ENCODE measurements at places on chromosomes 5 and 9. TPM values are rescaled to one million over a fixed set of nuclear protein-coding genes. Genes with fewer than 3 reads are reported as not detected.

GRCh38 chr5:138647261-138647788 lies 72.1 kb upstream of the HSPA9 start:
- no peak for DNase-seq

Gene GPR21
- not detected for total RNA-seq

- DNase-seq, result no peak
Measured at GRCh38 chr9:123234853-123235252, 33.5 kb downstream of the STRBP start.

DNA sequence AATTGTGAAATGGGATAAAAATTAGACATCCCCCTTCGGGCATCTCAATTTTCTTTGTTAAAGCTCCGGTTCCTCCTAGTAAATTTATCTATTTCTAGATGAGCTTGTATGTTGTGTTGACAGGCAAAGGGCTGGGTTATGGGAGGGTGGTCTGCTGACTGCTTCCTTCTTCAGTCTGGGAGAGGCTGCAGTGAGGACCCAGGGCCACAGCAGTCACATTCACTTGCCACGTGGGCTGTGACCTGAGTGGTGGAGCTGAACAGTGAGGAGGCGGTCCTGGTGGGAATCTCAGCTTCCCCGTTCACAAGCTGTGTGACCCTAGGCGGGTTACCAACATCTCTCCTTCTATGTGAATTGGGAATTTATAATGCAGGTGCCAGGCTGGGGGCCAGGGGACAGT lies 57.5 kb upstream of the RXRA start:
- DNase-seq, result no peak

DNA sequence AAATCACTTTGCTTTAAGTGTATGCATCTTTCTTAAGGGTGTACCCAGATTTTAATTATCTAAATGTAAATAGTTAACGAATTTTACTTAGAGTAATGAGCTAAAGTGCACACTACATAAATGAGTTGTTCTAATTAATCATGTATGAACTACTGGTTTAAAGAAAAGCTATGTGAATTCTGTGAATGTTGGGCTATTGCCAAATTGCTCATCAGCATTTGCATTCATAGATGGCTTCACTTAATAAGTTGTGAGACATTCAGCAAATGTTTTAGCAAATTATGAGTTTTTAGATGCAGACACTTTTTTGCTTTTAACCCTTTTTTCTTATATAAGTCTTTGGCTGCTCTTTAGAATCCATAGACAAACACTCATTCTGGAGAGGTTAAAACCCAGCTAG lies 175.7 kb downstream of the PBX3 start:
- DNase-seq, result no peak

Gene OSMR
- 0.26 TPM for total RNA-seq

GRCh38 chr9:32500768-32501167 lies 25.2 kb downstream of the RIGI start:
- no peak for DNase-seq

Gene NRG2
- 0.24 TPM for total RNA-seq

DNA sequence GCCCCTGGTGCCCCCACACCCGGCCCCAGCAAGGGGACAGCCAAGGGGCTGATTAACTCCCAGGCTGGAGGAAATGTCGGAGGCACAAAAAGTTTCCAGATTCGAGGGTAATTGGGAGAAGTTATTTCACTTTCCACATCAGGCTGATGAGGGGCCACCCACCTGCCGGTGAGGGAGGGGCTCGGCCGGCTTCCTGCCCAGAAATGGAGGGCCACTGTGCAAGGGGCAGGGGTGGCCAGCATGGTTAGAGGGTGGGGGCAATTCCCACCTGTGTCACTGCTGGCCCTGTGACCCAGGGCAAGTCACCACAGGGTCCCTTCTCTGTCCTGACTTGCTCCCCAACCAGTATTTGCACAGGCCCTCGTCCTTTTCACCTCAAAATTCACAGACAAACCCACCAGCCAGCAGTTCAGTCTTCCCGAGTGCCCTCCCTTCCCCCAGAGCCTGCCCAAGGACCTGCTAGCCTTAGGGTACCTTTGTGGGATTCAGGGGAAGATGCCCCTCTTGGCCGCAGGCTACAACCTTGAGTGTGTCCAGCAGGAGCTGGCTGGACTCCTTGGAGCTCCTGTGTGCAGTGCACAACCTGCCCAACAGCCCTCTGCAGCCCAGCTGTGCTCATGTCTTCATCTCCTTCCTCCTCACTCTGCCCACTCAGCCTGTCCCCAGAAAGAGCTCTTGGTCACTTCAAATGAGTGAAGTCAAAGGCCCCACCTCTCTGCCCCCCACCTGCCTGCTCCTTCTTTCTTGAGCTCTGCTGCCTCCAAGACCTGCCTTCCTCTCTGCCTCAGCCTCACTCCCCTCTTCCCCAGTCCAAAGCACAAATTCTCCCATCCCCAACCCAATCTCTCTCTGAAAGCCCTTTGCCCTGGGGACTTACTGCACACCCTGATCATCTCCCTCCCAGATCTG lies 130.5 kb downstream of the BARX1 start:
- peak; percentile 16 for DNase-seq

Gene NCBP1
- 34.1 TPM for total RNA-seq

Gene KIF4B
- 0.03 TPM for total RNA-seq

Gene C9
- not detected for total RNA-seq

Gene WWC1
- total RNA-seq, result 15.5 TPM

DNA sequence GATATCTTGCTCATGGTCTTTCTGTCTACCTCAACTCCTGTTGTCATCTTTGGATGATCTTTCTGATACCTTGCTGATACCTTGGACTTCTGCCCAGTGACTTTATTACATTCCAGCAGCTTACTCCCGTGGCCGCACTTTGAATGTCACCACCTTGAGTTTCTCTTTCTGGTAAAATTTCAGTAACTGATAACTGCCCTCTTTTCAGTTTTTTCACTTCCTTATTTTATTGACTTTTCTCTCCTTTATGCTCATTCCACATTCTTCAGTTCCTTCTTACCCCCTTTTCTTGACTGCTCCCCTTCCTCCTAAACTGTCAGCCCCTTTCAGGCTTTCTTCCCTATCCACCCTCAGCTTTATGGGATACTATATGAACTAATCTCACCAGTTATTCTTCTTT lies 7.0 kb upstream of the FBXO4 start:
- DNase-seq, result no peak

Gene TNFSF15
- total RNA-seq, result not detected

DNA sequence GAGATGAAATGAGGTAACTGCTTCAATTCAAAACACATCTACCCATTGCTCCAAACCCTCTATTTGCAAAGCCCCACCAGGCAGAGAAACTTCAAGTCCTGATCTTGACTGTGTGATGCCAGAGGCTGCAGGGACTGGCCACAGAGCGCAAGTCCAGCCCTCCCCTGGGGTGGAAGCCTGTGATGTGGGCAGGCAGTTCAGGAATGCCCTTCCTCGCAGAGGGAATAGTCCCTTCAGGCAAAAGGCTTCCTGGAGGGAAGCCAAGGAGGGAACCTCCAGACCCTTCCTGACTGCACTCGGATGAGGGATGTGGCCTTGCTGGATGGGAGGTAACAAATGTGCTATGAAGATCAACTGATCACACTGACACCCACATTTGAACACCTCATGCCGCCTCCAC lies 131.2 kb downstream of the SLIT3 start:
- no peak for DNase-seq

Gene MARVELD2
- total RNA-seq, result 15.6 TPM

Gene HSPA9
- 625 TPM for total RNA-seq

DNA sequence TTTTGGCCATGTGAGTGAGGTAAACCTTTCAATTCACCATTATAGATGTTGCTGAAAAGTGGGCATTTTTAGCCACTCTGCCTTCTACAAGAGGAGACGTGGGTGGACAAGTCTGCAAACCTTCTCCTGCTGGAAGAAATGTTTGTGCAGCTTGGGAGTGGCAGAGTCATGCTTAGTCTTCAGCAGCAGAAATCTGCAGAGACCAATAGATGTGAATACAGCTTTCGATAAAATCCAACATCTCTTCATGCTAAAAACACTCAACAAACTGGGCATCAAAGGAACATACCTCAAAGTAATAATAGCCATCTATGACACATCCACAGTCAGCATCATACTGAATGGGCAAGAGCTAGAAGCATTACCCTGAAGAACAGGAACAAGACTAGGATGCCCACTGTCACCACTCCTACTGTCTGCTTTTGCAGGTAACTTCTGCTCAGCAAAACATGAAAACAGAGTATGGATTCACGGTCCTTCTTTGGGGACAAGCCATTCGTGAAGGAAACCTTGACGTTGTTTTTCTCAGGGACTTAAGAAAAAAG lies 91.3 kb downstream of the RALGPS1 start:
- DNase-seq, result no peak

DNA sequence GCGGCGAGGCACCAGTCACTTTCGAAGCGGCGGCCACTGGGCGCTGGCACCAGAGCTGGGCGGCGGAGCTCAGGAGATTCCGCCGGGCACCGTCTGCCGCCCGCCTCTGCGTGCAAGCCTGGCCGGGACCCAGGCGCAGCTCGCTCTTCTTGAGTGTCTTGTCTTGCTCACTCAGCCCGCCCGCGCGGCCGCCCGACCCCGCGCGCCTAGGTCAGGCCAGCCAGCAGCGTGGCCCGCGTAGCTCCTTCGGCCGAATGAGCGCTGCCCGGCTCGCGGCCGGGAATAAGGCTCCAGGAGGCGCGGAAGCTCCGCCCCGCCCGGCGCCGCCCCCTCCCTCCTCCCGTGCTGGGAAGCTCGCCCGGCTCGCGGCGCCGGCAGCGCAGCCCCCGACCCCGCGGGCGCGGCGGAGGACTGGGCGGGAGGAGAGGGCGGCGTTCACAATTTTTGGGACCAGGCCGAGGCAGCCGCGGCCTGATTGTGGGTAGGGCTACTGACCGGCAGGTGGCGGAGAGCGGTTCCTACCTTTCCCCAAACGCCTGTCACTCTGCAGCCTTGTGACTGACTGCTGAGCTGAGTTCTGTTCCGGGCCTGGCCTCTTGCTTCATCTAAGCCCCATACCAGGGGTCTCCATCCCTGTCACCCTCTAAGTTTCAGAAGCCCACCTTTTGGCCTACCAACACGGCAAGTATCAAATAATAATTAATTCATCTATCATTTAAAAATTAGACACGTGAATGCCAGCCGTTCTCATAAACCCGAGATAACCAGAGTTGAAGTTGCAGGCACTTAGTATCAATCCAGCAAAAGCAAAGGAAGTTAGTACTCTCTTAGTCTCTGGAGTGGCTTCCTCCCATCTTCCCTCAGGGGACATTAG lies at the start of gene HBEGF:
TSS of gene HBEGF (minus strand) at position 256 of the 874 bp plus-strand sequence. CDS start 275 bp downstream, outside the sequence.
- DNase-seq, result peak; percentile 98

- peak; percentile 71 for DNase-seq
Measured at GRCh38 chr9:133927041-133927440, 65.1 kb downstream of the VAV2 start.

DNA sequence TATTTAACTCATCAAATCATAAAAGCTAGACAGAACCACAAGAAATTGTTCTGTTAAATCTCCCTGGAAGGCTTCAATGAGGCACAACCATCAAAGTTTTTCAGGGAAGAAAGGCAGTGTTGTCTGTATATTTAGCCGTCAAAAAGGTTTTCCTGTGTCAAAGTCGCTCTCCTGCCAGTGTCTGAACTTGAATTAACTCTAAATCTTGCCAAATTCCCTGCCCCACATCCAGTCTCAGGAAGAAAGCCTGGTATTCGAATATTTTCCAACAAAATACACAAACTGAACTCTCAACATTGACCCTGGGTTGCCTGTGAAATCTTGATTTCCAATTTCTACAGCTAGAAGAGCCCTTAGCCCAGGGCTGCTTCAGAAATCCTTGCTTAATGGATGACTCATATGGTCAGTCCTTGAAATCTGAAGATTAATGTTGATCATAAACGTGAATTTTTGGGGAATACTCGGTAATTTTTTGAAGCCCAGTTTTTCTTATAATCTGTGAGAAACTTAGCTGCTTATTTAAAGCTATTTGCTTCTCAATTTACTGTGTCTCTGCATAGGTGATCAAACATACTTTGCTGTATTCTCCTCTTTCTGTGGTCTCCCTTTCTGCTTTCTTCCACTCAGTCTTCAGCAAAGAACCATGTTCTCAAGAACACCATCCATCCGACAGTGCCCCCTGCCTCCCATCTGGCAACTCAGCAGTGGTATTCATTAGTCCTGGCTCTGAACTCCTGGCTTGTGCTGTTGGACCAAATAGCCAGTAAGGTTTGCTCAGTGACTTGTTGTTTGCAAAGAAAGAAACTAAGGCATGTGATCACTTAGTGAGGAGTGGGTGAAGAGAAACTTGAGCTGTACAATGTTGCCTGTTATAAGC lies 58.9 kb downstream of the NREP start:
- no peak for DNase-seq
